Activated T-cell treated with anti-CD3 and anti-CD28 coated beads, Interleukin-2, amount 50 U/mL, for 24 hours (primary cell): ENCODE measurements at places on chromosomes 7 and 10.

DNA sequence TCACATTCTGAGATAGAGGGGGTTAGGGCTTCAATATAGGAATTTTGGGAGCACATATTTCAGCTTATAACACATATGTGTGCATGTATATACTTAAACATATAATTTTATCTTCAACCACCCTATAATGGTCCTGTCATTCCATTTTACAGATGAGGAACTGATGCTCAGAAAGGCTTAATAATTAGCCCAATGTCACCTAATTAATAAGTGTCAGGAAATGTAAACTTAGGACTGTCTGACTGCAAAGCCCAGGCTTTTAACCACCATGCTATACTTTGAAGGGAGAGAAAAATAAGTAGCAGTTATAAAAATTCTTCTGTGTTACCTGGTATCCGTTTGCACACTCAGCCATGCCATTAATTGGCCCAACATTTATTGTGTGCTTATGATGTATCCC is 172.6 kb downstream of the SKIDA1 start:
- DNase-seq = no peak

DNA sequence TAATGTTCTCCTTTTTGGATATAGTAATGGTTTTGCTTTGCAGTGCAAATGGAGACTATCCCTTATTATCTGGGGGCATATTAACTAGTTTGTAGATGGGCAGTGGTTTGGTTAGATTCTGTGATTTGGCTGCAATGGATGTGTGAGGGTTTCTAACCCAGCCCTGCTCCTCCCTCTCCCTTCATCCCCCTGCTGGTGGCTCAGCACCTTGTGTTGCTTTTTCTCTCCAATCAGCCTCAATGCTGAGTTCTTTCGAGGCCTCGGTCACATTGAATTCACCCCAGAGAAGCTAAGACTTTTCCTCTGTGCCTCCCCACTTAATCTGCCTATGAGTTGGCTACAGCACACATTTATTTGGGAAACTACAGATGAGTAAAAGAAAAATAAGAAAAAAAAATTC is 120.0 kb downstream of the MALRD1 start:
- DNase-seq = no peak

DNA sequence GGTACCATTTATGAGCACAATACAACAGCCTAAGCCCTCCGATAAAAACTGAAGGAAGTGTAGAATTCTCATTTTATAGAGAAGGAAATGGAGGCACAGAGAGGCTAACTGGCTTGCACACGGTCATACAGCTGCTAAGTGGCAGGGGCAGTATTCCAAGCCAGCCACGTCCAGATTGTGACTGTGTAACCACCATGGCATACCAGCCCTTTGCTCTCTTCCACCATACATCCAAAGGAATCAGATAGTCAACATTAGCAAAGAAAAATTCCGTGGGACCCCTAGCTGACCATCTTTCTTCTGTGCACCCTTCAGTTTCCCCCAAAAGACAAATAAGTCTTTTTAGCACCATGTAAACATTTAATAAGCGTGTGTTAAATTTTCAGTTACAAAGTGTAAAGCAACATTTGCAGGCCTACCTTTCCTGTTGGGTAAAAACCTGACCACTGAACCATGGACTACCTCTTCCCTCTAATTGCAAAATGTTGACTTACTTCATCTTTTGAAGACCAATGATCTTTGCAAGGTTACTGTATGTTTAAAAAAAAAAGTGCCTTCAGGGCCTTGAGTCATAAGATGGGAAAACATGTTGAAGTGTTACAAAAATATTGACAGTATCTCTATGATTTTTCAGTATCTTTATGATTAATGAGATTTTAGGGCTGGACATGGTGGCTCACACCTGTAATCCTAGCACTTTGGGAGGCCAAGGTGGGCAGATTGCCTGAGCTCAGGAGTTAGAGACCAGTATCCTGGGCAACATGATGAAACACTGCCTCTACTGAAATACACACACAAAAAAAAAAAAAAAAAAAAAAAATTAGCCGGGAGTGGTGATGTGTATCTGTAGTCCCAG is 24.3 kb upstream of the PDZD8 start:
- DNase-seq = no peak

DNA sequence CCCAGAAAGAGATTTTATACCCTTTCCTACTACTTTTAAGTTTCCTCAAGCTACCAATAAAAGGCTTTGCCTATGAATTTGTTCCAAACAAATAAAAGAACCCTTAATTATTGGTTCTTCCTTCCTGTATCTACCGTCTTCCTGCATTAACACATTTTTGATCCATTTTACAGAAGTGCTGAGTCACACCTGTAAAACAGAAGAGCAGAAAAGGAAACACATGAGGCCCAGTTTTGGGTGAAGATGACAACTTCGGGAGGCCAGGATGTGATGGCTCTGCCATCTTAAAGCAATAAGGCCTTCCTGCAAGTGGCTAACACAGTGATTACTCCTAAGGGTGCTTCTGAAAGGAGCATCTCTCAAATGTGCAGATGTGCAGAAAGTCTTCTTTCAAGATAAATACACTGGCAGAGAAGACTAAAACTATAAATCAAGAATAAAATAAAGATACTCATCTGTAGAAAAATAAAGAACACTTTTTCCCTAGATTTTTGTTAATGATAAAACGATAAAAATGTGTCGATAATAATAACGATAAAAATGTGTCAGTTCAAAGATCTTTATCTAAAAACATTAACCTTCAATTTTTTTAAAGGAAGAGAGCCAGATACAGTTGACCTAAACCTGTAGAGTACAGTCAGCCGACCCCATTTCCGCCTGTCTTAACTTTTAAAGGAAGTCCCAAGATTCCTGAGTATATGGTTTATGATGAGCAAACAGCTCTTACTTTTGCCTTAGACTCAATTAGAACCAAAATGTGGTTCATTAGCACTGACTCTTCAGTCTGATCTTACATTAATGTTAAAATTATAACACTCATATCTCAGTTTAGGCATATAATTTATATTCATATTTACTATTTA is 108.6 kb downstream of the UBE2H start:
- no peak for DNase-seq

DNA sequence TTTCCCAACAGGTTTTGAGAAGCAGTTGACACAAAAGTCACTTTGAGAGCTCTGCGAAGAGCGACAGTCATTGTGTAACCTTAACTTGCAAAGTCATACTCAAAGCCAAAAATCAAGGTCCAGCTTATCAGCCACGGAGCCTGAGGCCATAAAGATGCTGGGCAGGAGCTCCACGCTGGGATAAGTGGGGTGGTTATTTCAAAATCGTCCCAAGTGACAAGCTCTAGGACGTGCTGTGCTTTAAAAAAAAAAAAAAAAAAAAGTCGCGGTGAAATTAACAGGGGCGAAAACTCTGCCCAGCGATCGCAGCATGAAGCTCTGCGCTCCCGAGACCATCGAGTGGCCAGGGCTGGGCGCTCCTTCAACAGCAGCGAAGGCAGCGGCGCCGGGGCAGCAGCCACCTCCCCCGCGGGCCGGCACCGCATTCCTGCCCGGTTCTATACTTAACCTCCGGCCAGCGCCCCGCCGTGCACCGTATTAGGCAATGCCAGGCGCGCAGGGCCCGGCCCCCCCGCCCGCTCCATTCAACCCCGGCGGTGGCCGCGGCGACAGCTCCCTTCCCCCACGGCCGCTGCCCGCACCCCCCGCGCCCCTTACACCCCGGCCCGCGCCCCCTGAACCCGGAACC is 657 bp downstream of the HACD1 start:
- DNase-seq = peak; percentile 65

- no peak for DNase-seq
These were observed 219.7 kb upstream of the ZMIZ1 start for GRCh38 chr10:78849115-78849514.

DNA sequence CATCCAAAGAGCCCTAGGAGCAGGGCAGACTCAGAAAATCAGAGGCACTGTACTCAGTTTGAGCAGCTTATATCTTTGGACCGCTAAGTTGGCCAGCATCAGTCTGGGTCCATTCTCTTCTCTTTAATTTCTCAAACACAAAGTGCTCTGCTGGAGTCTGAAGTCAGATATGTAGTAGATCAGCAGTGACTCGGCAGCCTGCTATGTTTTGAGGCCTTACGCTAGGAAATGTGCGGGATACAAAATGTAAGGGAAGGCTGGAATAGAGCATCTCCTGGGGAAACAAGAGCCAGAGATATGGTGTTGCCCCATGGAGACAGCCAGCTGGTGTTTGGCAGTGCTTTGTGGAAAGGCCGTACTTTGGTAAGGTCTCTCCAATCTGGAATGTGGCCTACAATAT is 60.6 kb upstream of the VKORC1L1 start:
- no peak for DNase-seq

- no peak for DNase-seq
These were observed 71.2 kb downstream of the DNMBP start for GRCh38 chr10:99938563-99938962.

DNA sequence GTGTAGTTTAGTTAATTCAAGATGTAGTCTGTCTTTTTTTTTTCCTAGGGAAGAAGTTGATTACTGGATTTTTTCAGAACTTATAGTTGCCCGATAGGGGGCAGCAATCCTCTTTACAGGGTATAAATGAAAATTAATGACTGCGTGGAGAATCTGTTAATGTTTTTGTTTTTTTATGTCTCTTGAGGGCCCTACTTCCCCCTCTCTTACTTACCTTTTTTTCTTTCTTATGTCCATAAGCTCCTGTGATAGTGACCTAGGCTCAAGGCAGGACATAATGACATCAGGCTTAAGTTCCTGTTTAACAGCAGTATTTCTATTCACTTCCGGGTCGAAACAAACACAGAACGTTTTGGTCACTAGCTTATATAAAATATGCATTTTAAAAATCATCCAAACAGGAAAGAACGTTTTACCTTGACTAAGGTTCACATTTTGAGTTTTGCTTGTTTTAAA is 18.8 kb downstream of the CDC123 start:
- DNase-seq = no peak

- DNase-seq = peak; percentile 67
These were observed 871 bp upstream of the GTF2IRD1 start for GRCh38 chr7:74452748-74453321.

DNA sequence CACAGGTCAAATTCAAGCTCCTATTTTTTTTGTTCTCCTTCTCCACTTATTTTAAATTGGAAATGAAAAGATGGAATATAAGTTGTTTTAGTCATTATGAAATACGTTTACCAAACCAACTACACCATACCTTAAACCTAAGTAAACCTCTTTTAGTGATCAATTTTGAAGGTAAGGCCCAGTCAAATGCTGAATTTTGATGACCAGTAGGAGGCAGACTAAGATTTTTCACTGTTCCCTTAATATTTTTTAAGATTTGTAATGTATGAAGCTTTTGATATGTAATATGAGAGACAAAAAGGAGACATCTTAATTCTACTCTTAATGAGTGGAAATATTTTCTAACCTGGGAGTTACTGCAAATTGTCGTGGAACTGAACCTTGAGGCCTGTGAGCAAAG is 311.6 kb downstream of the EXOC4 start:
- no peak for DNase-seq

- DNase-seq = no peak
These were observed 1003.0 kb downstream of the SORCS3 start for GRCh38 chr10:105644091-105644490.

- DNase-seq = no peak
These were observed 5.7 kb downstream of the CUBN start for GRCh38 chr10:17123961-17124360.

GRCh38 chr10:48945441-48946130 is 5.9 kb upstream of the LRRC18 start:
- no peak for DNase-seq

DNA sequence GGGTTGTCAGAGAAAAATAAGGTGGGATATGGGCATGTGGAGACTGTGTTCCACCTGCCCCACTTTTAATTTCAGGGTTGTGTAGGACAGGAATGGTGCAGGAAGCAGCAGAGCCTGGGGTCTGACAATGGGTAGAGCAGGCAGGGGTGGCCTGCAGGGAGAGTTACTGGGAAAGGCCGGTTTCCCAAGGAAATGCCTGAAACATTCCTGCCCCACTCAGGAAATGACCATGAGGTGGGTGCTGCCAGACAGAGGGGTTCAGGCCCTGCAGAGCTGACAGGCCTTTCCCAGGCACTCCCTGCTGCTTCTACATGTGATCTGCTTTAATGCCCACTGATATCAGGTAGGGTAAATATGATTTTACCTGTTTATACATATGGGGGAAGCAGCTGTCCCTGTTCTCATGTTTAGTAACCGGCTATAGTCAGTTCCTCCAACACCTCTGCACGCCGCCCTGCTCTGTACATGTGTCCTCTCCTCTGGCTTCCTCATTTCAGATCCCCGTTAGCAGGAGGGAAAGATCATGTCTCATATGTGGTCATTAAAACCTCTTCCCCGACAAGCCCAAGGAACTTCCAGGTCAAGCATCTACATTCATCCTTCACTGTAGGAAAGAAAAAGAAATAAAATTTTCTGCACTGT is 118.6 kb upstream of the PRSS58 start:
- DNase-seq = no peak

DNA sequence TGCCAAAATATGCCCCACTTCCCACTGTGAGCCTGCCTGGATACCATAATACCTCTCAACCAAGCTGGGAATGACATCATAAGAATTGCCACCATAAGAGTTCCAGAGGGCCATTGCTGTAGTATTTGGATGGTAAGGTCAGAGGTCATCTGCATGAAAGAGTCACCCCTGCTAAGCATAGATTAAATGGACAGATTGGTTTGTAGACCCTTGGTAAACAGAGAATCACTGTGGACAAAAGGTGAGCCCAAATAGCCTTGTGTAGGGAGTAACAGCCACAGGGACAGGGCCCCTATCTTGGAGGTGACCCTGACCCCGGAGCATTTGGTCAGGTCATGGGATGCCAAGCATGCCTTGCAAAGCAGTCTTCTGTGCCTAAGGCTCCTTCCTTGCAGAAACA is 129.7 kb downstream of the GPAM start:
- DNase-seq = no peak

- no peak for DNase-seq
These were observed 163.2 kb downstream of the TNS3 start for GRCh38 chr7:47418601-47419309.

GRCh38 chr7:113608782-113609181 is 310.0 kb downstream of the PPP1R3A start:
- no peak for DNase-seq

GRCh38 chr7:123122916-123123315 is 76.9 kb downstream of the SLC13A1 start:
- no peak for DNase-seq

- DNase-seq = no peak
These were observed 120.0 kb downstream of the SRPK2 start for GRCh38 chr7:105268511-105269392.

GRCh38 chr10:97498841-97499560 is at the start of gene UBTD1:
Gene UBTD1, plus strand, starts transcription at chr10:97498924. Its CDS starts 280 bp downstream, at chr10:97499204.
- no peak for DNase-seq

DNA sequence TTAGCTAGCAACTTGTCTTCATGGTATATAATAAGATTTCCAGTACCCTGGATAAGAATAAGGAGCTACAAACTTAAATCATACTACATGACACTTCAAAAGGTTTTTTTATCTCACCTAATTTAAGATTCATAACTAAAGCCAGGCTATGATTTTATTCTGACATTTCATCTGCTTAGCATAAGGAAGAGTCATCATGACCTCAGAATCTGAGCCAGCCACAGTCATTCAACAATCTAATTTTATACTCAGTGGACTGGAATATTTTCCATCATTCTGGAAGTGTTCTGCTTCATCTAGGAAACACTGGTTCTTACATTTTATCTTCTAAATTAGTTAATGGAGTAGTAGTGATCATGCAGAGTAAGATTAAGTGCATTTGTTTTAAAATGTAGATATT is 102.1 kb upstream of the KCND2 start:
- DNase-seq = no peak
